ENCODE measurements at places on chromosomes 6 and 20. TPM values are rescaled to one million over a fixed set of nuclear protein-coding genes. Genes with fewer than 3 reads are reported as not detected.

The UNC5CL gene
- 0.52 TPM for total RNA-seq

The CFAP61 gene
- 0.47 TPM for total RNA-seq

The ERVFRD-1 gene
- not detected for total RNA-seq

The ZFP64 gene
- 20.3 TPM for total RNA-seq

The FOXS1 gene
- 0.52 TPM for total RNA-seq
